ENCODE measurements at places on chromosomes 4 and X. TPM values are rescaled to one million over a fixed set of nuclear protein-coding genes. Genes with fewer than 3 reads are reported as not detected.
A peak's percentile ranks its signal among the peaks of the same experiment; 100 is the strongest.

DNA sequence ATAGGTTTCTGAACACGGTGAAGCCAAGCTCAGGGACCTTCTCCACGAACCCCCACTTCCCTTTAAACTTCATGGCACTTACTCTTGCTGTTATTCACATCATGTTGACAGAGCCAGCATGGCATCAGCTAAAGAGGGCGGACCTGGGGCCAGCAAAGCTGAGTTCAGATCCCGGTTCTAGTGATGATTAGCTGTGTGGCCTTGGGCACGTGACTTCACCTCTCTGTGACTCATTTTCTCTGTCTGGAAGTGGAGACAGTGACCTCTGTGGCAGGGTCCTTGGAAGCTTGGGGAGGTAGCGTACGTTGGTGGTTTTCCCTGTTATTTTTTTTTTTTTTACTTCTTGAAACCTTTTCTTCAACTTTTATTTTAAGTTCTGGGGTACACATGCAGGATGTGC, 13.4 kb downstream of the EVC start:
- DNase-seq = no peak

DNA sequence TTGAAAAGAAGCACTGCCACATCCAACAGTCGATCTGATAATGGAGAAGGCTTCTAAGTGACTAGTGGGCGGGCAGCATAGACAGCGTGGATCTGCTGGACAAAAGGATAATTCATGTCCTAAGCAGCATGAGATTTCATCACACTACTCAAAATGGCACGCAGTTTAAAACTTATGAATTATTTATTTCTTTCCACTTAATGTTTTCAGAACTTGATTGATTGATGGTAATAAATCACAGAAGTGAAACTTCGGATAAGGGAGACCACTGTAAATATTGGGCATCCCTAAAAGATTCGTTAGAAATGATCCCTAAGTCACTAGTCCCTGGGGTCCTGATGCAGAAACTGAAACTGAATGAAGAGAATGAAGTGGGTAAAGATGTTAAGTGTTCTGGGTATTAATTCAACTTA, 93.0 kb upstream of the ANK2 start:
- no peak for DNase-seq

DNA sequence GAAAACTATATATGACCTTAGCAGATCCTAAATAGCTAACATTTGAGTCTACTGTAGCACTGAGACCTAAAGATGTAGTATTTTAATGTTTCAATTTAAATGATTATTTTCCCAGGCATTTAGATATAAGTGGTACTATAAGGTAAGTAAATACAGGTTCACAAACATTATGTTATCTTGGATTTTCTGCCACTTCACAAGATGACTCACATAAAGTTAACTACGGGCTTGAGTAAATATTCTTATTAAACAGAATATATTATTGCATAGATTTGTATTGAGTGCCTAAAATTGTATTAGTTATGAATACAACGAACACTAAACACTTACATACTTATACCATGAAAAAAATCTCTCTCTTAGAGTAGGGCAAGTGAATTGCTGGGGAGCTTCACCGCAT, 34.2 kb upstream of the VCX3B start:
- DNase-seq = no peak

DNA sequence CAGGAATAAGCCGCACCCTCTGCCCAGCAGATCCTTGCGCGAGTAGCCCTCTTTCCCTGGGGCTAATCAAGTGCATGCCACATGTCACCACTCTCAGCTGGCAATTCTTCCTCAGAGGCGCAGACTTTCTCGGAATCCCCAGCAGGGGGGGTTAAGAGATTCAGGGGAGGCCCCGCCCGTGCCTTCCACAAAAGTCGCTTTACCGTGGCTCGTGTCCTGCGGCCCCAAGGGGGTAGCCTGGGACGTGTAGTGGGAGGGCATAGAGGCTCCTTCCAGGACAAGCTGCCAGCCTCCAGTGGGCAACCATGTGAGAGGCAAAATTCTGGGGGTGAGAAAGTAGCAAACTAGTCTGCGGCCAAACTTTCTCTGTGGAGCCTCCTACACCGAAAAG, 652 bp downstream of the SRPX start:
- peak; percentile 30 for DNase-seq

- no peak for DNase-seq
Measured at GRCh38 chr4:2423695-2424094, 4.9 kb downstream of the CFAP99 start.

DNA sequence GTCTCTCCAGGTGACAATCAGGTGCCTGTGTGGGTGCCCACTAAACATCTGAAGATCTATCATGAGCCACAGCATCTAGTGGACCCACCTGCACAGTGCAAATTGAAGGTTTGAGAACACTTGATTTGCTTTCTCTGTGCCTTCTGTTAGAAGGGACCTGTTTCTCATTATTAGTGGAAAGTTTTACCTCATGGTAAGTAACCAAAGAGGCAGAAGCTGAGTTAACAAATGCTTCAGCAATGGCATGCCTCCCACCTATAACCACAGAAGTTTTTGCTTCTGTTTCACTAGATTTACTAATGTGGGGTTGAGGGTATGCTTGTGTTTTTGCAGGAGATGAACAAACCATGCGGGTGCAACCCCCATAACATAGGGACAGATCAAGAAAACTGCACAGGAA, 297.4 kb upstream of the DKK2 start:
- no peak for DNase-seq

- DNase-seq = no peak
Measured at GRCh38 chrX:143571521-143571920, 54.2 kb upstream of the SPANXN3 start.

DNA sequence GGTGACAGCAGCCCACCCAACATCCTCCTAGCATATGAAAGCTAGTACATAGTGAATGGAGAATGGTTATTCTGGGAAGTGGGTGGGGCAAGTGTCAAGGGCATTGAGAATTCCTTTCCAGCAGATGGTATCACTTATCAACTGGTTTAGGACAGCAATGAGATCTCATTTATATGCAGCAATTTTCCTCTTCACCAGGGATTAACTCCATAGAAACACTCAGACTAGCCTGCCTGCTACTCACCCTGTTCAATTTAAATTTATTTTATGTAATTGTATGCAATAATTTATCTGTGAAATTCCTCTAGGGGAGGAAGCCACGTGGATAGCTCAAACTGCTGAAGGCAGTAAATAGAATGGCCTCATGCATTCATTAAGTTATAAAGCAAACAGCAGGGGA, 101.6 kb upstream of the MID1IP1 start:
- DNase-seq = no peak

DNA sequence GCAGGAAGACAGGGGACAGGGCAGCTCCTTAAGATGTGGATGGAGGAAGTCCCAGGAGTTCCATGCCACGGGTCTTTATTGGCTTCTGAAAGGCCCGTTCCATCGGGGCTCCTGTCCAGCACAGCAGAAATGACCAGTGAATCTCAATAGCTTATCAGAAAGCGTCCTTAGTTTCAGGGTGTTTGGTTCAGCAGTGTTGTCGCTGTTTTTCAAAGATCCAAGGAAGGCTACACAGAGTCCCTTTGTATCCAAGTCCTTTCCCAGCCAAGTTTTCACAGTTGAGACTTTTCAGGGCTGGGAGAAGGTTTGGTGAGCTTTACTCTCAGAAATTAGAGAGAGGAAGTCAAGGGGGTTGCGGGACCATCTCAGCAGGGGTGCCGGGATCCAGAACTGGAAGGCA, 5.0 kb upstream of the ZCCHC4 start:
- no peak for DNase-seq

DNA sequence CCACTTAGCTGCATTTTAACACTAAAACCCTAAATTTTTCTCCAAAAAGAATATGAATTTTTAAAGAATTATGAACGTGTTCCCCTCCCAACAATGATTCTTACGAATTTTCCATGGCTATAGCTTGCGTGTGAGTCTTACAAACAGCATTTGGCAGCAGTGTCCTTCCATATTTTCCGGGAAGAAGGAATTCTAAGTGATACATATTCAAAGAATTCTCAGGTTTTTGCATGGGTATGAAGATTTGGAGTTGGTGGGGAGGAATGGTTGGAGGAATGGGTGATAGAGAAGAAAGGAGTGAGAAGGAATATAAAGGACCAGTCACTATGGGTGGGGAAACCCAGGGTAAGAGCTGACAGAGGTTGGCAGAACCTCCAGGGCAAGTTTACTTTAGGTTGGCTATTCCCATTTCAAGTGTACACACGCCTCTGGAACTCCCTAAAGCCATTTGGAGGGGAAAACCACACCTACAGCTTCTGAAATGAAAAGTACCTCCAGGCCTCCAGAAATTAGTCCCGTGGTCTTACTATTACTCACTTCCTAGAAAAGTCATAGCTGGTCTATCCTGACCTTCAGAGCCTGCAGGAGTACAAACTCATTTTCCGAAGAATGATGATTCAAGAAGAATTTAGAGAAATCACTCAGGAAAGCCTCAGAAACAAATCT, 420.8 kb upstream of the DIPK2B start:
- no peak for DNase-seq

DNA sequence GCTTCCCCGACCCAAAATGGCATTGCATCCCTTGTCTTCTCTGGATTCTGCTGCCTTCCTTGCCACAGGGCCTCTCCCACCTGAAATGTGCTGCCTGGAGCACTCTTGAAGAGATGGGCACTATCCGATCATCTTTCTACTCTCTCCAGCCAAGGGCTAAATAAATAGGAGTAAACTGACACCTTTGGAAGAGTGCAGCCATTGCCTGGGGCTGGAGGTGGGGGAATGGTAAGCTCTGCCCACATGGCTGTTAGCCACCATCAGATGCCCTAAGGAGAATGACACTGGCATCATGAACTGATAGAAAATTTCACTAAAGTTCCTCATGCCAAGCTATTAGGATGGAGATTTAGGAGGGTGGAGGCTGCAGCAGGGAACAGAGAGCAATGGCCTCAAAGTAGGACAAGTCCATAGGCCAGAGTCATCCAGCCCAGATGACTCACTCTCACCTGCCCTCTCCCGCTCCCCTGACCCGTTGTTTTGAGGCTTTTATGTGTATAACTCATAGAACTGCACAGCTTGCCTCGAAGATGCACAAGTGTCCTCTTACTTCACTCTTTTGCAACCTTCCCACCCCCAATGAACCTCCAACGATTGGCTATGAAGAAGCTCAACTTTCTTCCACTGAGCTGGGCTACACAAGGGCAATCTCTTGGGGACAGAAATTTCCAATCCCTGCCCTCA, 822 bp upstream of the PFKFB1 start:
- DNase-seq = no peak

GRCh38 chr4:118036336-118036735, 2.0 kb downstream of the NDST3 start:
- DNase-seq = no peak

The CPZ gene
- 0.27 TPM for total RNA-seq

The NXF2B gene
- not detected for total RNA-seq

The EFNB1 gene
- 14.7 TPM for total RNA-seq

The FLNA gene
- total RNA-seq = 225 TPM

The PLCXD1 gene
- 4.0 TPM for total RNA-seq

The ATG4A gene
- 17.4 TPM for total RNA-seq

The SPANXB1 gene
- total RNA-seq = not detected
